Hypothalamus (tissue), 51 donors: ENCODE measurements at places on chromosomes 5 and 9.

GRCh38 chr5:90131383-90132133 lies 278.0 kb downstream of the CETN3 start:
- no peak for DNase-seq

GRCh38 chr9:113511047-113511521 lies 47.6 kb downstream of the RGS3 start:
- DNase-seq: peak; percentile 17

- DNase-seq: no peak
Observed at GRCh38 chr9:18330401-18331309, 143.3 kb upstream of the ADAMTSL1 start.

GRCh38 chr9:24464319-24464951 lies 81.3 kb downstream of the IZUMO3 start:
- no peak for DNase-seq

- DNase-seq: no peak
Observed at GRCh38 chr9:96721303-96721702, 56.6 kb downstream of the ZNF510 start.

DNA sequence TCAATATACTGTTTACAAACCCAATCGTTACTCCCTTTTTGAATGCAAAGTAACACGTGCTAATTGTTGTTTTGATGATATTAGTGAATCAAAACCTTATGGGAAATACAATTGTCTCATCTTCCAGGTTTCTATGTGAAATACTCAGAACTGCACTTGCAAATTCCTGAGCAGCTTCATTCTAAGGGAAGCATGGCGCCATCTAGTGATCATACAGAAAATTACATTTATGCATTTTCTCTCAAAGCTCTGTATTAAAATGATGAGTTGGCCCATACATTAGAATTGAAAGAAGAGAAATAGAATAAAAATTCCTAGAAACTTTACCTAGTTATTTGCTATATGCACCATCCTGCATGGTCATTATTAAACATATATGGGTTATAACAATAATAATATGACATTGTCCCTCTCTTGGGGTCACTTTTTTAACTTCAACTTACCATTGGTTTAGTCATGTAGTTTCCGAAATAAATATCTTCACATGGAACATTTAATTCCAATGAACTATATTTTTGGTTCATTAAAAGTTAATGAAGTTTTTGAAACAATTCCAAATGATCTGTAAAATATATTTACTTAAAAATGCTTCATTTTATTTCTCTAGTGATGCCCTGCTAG lies 220.0 kb downstream of the PDE4D start:
- DNase-seq: no peak

DNA sequence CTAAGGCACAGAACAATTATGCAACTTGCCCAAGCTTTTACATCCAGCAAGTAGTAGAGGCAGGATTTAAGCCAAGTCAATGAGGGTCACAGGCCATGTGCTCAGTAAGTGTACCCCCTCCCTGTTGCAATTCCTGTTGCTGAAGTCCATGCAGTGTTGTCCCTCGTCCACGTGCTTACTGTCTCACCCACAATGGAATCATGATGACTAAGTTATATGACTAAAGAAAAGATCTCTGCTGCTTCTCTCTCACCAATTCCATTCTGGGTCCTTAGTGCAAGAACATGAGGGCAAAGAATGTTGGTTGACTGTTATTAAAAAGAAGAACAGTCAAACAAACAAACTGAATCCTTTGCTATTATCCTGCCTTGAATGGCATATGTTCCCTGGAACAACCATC lies 233.6 kb upstream of the SLC24A2 start:
- DNase-seq: no peak

GRCh38 chr5:97550164-97550563 lies 367.1 kb upstream of the RIOK2 start:
- DNase-seq: no peak
